Fibroblast of skin of left quadriceps (primary cell): ENCODE measurements at places on chromosomes 4 and X.

DNA sequence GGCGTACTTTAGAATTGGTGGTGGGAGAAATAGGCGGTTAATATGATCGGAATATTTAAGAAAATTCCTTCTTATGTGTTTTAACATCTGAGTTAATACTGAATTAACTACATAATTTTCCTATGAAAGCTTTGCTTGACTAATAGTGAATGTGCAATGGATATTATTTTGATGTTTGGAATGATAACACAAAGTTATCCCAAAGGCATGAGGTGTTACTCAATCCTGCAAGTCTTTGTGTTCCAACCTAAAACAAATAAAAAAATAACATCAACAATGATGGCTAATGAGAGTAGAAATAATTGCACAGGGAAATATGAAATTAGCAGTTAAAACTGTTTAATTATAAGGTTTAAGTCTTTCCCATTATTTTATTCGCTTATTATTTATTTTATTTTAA lies 183.6 kb upstream of the ARSJ start:
- DNase-seq = no peak

DNA sequence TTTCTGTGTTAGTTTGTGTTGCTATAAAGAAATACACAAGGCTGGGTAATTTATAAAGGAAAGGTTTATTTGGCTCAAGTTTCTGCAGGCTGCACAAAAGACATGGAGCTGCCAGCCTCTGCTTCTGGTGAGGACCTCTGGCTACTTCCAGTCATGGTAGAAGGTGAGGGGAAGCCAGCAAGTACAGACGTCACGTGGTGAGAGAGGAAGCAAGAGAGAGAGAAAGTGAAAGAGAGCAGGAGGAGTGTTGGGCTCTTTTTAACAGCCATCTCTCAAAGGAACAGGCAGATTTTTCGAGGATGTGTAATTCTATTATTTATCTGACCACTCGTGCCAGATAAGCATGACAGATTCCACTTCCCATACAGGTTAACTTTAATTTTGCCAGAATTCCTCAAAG lies 1199.1 kb downstream of the ADGRL3 start:
- no peak for DNase-seq

DNA sequence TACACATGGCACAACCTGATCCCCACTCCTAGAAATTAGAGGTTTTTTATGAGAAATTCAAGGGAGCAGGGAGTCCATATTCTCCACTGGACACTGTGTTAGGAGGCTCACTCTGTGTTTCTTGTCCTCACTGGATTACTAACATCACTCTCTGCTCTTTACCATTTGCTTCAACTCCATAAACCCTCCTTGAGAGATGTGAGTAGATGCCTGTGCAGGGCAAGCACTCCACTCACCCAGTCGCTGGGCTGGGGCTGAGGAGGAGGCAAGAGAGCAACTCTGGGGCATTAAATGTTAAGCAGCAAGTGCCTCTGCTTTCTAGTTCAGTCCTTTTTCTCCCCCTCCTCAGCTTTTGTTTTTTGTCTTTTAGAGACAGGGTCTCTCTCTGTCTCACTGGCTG lies 115.1 kb downstream of the LARP7 start:
- DNase-seq = no peak

DNA sequence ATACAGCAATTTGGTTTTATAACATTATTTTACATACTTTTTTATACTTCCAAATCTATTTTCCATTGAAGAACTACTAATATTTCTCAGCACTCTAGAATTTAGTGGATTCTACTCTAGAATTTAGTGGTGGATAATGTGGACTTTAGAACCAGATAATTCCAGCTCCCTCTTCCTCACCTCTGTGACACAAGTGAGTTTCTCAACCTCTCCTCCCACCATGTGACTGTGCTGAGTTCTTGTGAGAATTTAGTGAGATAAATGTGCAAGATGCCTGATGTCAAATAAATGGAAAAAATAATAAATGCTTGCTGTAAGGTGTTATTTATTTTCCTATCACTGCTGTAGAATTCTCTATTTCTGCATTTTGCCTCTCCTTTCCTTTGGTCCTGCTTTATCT lies 107.3 kb downstream of the CPEB2 start:
- DNase-seq = no peak

- peak; percentile 87 for DNase-seq
These were observed at the start of gene CD99 for GRCh38 chrX:2690856-2691542. CD99 (plus strand) TSS chrX:2691295; CDS start chrX:2691361, 66 bp downstream.

DNA sequence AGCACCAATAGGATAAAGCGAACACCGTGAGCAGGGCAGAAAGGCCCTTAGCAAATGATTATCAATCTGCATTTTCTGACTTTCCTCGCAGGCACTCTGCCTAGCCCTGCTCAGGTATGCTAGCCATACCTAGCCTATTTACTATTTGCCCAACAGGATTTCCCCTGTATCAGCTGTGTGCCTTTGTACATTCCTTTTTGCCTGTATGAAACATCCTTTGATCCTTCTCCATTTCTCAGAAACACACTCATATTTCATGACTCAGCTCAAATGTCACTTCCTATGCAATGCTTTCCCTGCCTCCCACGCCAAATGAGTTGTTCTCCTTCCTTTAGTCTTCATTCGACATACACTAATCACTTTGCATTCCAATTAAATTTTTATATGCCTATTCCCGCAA lies 37.2 kb downstream of the PCDH7 start:
- DNase-seq = peak; percentile 79

GRCh38 chr4:110682311-110682710 lies 59.4 kb upstream of the PITX2 start:
- DNase-seq = peak; percentile 90

DNA sequence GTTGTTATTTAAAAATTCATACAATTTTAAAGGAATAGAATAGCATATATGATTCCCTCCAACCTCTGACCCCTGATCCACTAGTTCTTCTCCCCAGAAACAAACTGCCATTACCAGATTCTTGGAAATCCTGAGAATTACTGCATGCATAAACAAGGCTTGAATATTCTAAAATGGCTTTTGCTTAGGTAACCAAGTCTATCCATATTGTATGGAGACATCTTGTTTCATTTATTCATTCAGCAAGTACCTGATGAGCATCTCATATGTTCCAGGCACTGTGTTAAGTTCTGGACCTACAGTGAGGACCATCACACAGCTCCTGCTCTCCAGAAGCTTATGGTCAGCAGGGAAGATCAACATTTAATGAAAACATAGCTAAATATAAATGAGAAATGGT lies 49.4 kb downstream of the TMEM164 start:
- DNase-seq = no peak

DNA sequence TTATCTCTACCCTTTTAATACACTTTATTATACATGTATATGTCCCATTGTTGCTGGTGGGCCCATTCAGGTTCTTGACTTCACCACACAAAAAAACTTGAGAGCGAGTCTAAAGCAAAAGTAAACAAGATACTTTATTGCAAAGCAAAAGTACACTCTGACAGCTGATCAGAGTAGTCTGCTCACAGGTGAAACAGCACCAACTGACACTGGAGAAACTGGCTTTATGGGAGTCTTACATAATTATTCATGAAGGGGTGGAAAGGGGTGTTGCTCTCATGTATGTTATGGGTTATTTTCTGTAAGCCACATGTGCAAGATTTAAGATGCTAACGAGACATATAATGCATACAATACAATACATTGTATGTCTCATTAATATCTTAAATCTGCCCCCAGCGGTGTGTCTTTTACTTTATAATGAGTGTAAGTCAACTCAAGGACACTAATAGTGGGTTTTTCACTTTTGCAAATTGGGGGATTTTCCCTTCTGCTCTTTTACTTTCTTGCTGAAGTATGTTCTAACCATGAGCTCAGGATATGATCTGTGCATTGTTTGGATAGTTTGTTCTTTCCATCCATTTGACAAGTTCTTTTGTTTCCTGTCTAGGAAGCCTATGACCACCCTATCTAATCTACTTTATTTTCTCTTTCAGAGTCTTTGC lies 256.1 kb upstream of the ITM2A start:
- no peak for DNase-seq

GRCh38 chr4:185109736-185110135 lies 33.3 kb upstream of the SLC25A4 start:
- DNase-seq = no peak

DNA sequence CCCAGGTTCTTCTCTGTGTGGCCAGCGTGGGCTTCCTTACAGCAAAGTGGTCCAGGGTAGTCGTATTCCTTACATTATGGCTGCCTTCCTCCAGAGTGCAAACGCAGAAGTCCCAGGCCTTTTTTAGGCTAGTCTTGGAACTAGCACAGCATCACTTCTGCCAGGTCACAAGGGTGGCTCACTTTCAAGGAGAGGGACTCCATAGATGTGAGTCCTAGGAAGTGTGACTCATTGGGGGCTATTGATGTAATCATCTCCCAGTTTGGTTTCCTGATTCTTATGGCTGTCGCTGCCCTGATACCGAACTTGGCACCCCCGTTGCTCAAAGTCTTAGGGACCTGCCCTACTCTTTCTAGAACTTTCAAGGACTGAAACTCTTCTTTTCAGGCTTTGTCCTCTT lies 140.0 kb downstream of the DCK start:
- no peak for DNase-seq

GRCh38 chr4:3233391-3234071 lies 15.4 kb upstream of the MSANTD1 start:
- no peak for DNase-seq

- DNase-seq = no peak
These were observed 22.6 kb downstream of the BCLAF3 start for GRCh38 chrX:19968276-19968675.

DNA sequence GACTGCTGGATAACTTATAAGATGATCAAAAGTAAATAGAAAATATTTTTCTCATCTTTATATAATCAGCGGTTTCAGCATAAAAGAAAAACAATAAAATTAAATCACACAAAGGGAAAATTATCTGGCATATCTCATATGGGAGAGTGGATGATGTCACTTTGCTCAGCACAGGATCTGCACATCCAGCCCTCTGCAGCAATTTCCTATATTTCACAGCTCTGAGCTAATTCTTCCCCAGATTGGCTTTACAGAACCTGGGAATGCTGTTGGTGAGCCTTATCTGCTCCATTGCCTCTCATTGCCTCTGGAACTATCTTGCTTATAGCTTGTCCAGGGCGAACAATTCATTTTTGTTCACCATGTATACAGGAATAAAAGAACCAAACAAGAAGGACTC lies 21.0 kb downstream of the FREM3 start:
- DNase-seq = no peak

- DNase-seq = no peak
These were observed 45.1 kb downstream of the ARHGEF9 start for GRCh38 chrX:63739885-63740284.

DNA sequence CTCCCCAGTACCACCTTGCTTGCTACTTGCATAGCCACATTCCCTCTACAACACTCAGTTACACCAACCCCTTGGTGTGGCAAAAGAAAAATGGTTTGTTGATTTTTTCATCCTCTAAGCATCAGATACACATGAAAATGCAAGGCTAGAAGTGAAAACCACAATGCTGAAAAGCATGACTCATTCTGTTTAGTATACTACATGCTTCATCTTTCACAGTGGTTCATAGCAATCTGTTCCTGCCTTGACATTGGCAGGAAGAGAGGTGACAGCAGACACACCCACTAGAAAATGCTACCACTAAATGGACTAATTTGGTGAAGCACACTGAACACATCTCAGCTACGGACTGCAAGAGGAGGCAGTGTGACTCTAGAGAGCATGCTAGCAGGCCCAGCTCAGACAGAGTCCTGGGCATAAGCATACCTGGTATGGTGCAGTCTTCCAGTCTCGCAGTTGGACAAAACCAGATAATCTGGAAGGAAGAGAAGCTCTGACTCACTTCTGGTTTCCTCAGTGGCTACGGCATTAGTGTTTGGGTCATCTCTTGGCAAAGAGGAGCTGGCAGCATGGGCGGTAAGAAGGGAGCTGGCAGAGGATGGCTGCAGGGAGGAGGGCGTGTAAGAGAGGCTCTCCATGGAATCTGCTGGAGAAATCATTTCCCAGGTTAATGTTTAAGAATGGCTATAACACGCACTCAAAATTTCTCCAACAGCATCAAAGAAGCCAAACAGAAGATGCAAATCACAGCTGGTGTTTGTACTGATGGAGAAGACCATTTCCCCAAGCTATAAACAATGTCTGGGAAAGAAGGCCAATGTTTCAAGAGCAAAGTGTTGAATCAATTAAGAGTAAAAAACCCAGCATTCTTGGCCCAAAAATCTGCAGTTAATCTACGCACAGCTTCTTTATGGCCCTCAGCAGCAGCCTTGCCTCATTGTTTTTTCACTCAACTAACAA lies 37.8 kb downstream of the GAB3 start:
- peak; percentile 51 for DNase-seq

DNA sequence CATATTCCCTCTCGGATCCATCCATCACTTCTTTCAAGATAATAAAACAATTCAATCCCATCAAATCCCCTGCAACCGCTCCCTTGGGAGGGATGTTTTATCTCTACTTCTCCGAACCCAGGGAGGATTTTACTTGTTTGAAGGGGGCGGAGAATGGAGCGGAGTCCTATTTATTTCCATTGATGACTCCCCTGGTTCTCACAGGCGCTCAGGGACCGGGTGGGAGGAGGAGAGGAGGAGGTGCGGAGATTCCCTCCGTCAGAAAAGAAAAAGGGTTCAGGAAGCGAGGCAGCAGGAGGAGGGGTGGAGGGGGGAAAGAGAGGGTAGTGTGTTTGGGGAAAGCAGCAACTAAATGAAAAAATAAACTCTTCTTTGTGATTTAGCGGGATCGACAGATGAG lies 2.1 kb downstream of the NDNF start:
- DNase-seq = peak; percentile 9

DNA sequence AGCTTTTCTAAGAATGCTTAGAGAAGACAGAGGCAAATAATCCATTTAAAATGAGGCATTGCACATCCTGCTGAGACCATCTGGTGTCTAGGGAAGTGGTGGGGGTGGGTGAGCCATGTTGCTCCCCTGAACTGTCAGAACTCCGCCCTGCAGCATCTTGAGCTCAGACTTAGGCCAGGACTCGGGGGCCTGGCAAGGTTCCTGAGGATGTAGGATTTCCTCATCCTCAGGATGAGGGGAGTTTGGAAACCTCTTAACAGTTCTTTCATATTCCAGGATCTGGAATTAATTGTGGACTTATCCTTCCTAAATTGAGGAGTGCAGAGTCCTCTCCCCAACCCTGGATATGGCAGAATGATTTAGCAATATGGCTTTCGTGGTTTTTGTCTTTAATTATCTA lies 6.6 kb downstream of the TLL1 start:
- DNase-seq = peak; percentile 81

GRCh38 chrX:133335027-133335426 lies 80.3 kb downstream of the GPC4 start:
- peak; percentile 20 for DNase-seq
